ENCODE measurements at places on chromosomes 5 and 9. TPM values are rescaled to one million over a fixed set of nuclear protein-coding genes. Genes with fewer than 3 reads are reported as not detected.

DNA sequence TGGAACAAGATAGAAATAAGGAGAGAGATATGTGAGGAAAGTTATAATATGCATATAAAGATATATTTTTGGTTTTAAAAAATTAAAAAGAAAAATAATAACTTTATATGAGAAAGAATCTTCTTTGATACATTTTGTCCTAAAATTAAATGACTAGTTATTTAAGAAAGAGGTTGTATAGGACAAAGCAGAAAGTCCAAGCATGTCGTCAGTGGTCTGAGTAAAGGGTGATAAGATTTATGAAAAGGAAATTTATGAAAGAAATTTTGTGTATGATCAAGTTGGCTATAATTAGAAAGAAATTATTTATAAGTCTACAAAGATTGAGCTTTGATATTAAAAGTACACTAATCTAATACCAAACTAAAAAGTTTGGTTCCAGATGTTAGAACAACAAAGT lies 32.0 kb downstream of the GTF3C4 start:
- DNase-seq = no peak

FBLL1 gene
- total RNA-seq = 0.30 TPM

SPACA9 gene
- 6.5 TPM for total RNA-seq

SMAD5 gene
- 39.4 TPM for total RNA-seq

DNA sequence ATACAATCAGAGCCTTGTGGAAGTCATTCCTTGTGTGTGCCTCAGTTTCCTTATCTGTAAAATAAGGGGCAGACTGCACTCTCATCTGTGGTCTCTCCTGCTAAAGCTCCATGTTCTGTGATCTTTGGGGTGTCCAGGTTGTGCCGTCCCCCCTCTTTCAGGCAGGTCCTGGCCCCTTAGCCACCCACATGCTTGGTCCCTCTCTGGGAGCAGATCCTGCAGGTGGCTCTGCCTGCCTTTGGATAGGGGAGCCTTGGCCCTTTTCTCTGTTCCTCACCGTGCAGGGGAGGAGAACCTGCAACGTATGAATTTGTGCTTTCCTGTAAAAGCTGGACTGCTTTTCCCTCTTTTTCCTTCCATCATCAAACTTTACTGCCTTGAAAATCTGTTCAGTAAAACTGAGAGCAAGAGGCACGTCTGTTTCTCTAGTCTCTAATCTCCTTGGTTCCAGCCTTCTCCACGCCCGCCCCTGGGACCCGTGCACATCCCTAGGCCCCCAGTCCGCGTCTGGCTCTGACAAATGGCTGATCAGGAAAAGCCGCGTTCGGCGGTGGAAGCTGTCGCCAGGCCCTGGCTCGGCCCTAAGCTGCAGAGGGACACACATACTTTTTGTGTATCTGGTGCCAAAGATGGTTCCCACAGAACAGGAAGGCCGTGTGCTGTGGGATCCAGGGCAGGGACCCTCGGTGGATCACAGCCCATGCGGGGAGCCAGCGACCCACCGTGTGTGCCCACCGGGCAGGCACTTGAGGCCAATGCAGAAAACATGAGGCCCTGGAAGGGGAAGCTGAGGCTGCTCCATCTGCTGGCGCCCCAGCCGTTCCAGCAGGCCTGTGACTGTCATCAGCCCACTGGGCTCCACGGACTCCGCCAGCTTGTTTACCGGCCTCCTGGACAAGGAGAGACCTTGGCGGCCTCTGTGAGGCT lies 43.4 kb upstream of the COL5A1 start:
- DNase-seq = no peak

- peak; percentile 25 for DNase-seq
These were observed 50.3 kb downstream of the RFX3 start for GRCh38 chr9:3475300-3476020.

PCDHB16 gene
- 1.4 TPM for total RNA-seq

DNA sequence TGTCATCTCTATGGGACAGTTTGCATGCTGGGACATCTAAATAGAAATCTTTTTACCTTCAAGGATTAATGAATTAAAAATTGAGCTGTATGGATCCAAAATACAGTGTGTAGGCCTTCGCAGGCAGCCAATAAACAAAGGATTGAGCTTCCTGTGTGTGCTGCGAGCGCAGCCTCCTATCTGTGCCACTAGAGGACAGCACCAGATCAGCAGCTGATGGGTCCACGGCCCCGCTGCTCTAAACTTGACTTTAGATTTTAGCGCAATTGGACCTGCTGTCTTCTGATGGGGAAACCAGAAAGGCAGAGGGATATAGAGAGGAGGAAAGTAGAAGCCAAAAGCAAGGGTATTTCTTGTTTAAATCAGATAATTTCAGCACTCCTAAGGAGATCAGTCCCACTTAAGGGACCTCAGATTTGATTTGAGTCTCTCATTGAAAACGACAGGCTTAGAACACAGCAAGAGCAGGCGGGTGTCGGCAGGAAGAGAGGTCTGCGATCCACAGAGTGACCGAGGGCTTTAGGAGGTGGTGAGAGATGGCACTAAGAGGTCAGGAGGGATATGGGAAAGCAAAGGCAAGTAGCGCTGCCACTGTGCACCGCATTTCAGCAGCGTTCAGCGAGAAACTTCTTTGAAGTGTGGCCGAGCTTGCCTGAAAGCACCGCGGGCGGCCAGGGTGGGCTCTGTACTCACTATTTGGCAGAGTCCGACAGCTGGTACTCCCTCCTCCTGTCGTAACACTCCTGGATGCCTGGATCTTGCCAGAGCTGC lies 214.3 kb downstream of the GNA14 start:
- peak; percentile 41 for DNase-seq

GRCh38 chr5:139654871-139655491 lies 6.8 kb downstream of the CXXC5 start:
- DNase-seq = no peak

DNA sequence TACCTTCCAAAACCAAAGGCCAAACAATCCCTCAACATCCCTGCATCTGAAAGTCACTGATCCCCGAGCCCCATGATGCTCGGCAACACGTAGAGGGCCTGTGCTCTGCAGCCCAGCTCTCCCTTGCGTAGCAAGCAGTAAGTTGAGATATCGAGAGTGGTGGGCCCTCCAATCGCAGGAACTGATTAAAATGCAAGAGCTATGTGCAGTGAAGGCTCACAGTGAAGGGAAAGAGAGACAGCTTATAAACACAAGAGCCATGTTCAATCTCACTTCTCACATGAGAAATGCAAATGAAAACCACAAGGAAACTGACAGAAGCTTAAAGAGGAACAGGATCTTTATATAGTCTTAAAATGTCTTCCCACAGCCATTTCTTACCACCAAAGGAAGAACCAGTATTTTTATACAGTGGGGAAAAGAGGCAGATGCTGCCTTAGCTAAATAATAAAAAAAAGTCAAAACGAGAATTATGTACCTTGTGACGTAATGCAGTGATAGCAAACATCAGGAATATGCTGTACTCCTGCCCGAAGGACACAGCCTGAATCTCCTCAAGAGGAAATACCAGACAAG lies 24.6 kb downstream of the TTF1 start:
- no peak for DNase-seq

DNA sequence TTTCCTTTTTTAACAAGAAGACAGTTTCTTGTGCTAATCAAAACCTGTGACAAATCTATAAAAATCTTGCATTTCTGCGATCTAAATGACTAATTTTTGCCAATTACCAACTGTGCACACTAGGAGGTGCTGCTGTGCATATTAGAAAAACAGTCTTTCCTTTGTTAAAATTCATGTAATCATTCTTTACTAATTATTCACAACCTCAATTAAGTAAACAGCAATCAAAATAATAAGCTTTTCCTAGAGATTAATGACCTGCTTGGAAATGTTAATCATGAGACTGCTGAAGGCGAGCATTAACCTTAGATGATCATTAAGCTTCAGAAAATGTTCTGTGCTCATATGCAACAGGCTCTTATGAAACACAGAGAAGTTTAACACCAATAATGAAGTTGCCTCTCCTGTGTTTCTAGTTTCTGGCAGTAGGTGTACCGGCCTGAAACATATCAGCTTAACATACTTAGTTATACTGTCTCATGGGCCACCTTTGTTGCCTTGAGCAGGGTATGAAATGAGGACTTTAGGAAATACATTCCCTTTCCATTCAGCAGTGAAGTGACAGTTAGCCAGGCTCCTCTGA lies 17.7 kb downstream of the RFESD start:
- peak; percentile 94 for DNase-seq

DNA sequence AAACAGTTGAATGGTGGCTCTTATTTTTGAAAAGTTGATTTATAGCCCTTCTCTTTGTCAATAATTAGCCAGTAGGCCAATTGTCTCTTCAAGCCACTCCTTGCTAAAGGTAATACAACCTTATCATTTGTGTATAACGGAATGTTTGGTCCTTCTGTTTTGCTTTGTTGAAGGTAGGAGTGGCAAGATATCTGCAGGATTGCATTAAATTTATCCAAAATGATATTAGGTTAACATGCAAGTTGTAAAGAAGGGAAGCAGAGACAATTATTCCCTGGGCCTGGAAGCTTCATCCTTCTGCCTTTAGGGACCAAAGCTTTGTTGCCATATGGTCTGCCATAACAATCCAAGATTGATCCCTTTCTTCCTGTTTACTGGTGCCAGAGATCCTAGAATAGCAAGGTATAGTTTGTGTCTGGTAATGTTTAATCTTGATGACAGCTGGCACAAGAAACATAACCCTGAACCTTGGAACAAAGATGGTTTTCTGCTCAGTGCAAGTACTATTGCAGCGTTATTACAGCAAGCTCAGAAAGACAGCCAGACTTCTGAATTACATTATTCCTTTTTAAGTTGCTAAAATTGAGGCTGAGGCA lies 15.5 kb upstream of the FSD1L start:
- DNase-seq = peak; percentile 15

GRCh38 chr5:163312598-163312997 lies 124.8 kb upstream of the CCNG1 start:
- DNase-seq = no peak

GRCh38 chr5:15610216-15610615 lies 110.2 kb downstream of the FBXL7 start:
- DNase-seq = no peak

GRCh38 chr5:119322312-119322947 lies 33.4 kb upstream of the TNFAIP8 start:
- DNase-seq = no peak

- no peak for DNase-seq
These were observed 17.4 kb upstream of the LARP1 start for GRCh38 chr5:154737667-154738320.

GRCh38 chr5:102713682-102714231 lies 41.3 kb upstream of the PAM start:
- peak; percentile 81 for DNase-seq

PCDHA9 gene
- total RNA-seq = not detected

GRCh38 chr5:2631758-2632157 lies 119.7 kb downstream of the IRX2 start:
- DNase-seq = no peak

GRCh38 chr9:35748242-35748857 lies 678 bp downstream of the GBA2 start:
- no peak for DNase-seq

CFAP90 gene
- not detected for total RNA-seq

Measured in renal cortical epithelial cell (primary cell).